ENCODE measurements at places on chromosomes 7 and 10.

DNA sequence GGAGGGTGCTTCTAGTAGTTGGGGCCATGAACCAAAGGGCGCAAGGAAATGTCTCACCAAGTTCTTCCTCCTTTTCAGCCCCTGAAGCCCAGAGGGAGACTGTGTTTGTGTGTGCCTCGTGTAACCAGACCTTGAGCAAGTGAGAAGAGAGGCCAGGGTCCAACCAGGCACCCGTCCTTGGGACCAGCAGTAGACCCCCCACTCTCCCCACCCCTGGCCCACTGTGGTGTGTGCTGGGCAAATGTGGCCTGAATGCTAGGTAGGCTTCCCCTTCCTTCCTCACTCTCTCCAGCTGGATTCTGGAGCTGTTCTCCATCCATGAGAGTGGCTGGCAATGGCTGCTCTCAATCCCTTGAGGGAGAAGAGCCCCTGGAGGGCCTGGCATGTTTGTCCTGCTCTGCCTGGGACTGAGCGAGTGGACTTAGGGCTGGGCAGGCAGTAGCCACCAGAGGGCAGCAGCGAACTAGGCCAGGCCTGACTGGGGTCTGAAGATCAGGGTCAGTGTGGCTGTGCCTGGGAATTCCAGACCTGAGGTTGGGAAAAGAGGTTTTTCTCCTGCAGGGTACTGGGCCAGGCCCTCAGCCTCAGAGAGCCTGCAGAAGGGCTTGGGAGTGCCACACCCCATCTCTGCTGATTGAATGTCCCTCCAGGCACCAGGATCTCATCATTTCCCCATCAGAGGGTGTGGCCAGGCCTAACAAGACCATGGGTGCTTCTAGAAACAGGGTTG lies 12.5 kb downstream of the SFRP5 start:
- DNase-seq, result peak; percentile 68

- no peak for DNase-seq
These were observed 25.6 kb downstream of the PPIF start for GRCh38 chr10:79372871-79373270.

DNA sequence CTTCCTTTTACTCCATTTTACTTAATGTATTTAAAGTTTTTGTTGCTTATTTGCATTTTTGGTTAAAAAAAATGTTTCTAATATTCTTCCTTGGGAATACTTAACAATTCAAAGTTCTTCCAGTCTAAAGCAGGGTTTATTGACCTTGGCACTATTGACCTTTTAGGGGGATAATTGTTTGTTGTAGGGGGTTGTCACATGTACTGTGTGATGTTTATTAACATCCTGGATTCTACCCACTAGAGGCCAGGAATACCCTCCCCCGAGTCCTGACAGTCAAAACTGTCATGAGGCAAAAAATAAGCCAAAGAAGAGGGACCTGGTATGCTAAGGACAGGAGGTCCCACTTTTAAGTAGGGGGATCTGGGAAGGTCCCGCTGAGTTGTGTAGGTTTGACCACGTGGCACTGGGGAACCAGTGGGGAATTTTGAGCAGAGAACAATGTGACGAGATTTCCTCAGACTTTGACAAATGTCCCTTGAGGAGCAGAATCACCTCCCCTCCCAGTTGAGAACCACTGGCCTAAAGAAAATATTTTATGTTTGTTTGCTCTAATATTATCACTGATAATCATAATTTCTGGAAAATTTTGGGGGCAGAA lies 178.3 kb upstream of the PRR15 start:
- DNase-seq, result no peak

DNA sequence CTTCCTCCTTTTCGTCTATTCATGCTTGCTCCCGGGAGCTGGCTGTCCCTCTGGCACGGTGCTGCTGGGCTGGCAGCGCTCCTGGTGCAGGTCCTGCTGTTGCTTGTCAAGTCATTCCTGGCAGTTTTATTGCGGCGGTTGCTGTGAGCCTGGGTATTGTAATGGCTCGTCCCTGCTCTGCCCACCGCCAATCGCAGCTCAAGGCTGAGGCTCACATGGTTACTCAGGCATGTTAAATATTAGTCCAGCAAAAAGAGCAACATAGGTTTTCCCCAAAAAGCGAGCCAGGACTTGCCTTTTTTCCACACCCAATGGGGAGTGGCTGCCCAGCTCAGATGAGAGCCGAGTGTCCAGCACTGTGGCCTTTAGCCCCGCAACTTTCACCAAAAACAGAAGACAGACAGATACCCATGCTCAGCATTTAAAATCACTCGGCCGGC lies 492.9 kb upstream of the FOXK1 start:
- peak; percentile 83 for DNase-seq

DNA sequence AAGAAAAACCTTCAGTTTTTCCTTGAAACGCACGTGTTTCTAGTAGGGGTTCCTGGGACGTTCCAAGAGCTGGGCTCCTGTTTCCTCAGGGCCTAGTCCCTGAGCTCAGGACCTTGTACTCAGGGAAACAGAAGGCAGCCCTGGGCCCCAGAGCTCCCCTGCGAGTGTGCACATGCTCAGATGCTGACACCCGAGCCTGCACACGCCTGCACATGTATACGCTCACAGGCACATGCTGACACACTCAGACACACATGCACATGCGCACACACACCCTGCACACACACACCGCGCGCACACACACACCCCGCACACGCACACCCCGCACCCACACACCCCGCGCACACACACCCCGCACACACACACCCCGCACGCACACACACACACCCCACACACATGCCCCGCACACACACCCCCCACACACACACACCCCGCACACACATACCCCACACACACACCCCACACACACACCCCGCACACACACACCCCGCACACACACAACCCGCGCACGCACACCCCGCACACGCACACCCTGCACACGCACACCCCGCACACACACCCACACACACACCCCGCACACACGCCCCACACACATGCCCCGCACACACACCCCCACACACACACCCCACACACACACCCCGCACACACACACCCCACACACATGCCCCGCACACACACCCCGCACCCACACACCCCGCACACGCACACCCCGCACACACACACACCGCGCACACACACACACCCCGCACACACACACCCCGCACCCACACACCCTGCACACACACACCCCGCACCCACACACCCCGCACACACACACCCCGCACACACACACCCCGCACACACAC lies 52.2 kb downstream of the CALML3 start:
- DNase-seq, result no peak

GRCh38 chr7:37832194-37832593 lies 16.2 kb upstream of the NME8 start:
- DNase-seq, result peak; percentile 22

DNA sequence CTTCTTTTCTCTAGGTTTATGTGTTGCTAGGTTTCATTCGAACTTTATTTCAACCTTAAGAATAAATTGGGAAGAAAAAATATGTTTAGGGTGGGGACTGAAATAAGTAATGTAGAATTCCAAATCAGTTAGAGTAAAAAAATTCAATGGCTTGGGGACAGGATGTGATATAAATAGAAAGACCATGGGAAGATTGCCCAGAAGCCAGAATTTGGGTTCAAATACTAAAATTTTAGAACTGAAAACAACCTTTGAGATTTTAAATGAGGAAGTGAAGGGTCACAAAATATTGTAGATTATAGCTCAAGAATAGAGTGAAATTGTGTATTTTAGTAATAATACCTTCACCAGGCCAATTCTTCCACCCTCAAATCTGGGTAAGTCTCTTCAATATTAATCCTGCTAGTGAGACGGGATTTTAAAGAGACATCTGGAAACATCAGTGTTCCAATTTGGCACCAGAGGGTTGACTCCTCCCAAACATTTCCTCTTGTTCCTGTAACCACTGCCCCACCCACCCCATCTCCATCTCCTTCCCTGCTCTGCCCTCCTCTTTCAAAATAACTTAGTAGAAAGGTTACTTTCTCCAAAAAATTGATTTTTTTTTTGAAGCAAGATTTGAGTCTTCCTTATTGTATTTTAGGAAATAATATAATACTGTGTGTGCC lies 51.3 kb upstream of the FAM3C start:
- no peak for DNase-seq

- no peak for DNase-seq
These were observed 98.8 kb downstream of the PTPN20 start for GRCh38 chr10:47010036-47010435.

- DNase-seq, result no peak
These were observed 17.1 kb downstream of the MBL2 start for GRCh38 chr10:52755297-52756062.

GRCh38 chr10:110118891-110119621 lies 88.3 kb upstream of the MXI1 start:
- DNase-seq, result no peak

DNA sequence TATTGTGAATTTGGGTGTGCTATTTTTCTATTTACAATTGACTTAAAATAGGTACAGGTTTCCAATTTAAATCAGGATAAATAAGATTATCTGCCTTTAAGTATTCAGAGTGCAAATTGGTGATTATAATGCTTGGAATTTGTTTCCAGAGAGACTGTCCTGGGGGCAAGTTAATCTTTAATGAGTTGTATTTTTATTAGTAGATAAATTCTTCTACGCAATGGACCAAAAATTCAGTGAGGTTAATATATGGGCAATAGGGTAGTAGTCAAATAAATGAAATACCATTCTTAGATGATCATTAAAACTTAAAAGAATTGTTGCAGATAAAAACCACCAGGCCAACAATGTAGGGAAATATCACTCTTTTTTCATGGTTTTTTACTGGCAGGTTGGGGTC lies 3.4 kb downstream of the BICC1 start:
- peak; percentile 94 for DNase-seq

DNA sequence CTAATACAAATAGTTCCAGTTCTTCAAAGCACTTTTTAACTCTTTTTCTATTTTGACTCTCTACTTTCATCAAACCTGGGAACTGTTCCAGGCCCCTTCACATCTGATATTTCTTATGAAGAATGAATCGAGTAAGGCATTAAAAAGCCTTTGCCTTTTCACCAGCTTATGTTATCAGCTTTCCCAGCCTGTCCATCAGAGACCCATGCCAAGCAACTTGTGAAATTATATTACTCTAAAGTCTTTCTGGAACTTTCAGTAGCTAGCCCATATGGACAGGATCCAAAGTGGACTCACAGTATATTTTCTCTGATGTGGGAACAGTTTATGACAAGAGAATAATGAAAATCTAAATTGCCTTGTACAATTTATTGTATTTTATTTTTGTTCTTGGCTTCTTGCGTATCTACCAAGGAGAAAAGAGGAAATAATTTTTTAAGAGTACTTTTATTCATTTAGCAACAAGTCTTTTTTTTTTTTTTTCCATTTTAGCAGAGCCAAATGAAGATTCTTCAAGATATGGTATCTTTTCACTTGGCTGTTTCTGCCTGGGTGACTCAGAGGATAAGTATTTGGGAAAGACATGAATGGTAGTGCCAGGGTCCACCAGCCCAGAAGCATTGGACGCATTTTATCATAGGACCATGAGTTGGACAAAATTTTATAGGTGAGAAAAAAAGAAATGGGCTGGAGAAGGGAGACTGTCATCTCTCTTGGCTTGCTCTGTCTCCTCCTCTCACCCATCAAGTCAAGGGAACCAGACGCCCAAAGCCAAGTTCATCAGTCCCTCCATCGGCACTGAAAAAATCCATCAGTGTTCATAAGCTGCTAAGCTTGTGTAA lies 195.8 kb upstream of the NEBL start:
- peak; percentile 30 for DNase-seq

DNA sequence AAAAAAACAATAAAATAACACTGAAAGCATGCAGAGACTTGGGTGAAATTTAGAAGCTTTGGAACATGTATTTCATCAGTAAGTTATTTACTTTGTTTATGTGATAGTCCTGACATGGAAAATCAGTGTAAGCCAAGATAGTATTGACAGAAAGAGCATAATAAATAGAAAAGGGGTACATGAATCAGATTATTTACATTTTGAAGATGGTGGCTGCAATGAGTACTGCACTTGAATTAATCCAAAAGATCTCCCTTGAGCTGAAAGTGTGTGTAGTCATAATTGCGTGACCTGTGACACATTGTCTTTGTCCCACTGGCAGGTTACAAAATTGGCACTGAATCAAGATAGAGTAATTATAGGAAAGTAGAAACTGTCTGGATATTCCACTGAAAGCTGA lies 562.9 kb downstream of the GFRA1 start:
- peak; percentile 43 for DNase-seq

DNA sequence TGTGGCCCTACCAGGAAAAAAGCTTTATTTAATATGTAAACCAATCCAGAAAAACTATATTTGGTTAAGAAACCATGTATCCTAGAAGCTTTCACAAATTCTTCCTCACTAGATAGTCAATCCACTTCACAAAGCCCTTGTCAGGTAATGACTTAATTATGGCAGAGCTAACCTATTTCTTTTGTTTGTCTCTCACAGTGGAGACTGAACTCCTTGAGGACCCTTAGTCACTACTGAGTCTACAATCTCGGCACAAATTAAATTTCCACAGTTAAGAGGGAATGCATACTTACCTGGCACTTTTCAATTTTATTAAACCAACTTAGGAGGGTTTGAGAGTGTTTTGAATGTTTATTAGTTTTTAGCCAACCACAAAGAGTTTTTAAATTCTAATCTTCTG lies 23.0 kb downstream of the WAPL start:
- no peak for DNase-seq

DNA sequence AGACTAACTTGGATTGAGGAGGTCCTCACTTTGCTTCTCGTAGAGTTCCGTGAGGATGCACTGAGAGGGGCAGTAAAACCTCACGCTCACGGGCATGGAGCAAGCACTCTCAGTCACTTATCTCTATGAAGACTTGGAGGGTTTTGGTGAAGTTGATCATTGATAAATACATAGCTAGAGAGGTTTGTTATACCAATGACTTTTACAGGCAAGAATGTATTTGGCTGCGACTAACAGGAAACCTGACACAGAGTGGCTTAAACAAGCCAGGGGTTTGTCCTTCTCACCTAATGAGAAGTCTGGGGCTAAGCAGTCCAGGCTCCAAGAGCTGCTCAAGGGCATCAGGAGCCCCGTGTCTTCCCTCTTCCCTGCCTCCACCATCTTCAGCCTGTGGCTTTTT lies 6.1 kb downstream of the BICC1 start:
- peak; percentile 97 for DNase-seq

- peak; percentile 75 for DNase-seq
These were observed at the start of gene DKK1 for GRCh38 chr10:52313933-52314821. DKK1 (plus strand) TSS chr10:52314281; CDS start chr10:52314435, 154 bp downstream.

DNA sequence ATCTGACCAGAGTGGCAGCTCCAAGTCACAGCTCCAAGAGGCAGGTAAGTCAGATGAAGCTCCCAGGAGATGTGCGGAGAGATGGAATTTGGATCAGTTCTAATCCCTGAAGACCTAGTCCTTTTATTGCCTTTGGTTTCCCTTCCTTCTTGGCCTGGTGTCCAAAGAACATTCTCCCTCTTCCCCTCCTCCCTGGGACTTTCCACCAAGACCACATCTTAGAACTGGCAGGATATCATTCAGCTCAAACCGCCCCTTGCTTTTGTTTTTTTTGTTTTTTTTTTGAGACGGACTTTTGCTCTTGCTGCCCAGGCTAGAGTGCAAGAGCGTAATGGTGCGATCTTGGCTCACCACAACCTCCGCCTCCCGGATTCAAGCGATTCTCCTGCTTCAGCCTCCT lies 190.8 kb downstream of the GFRA1 start:
- peak; percentile 75 for DNase-seq

Measured in kidney tubule cell (primary cell).